ENCODE measurements at places on chromosomes 7 and 10. TPM values are rescaled to one million over a fixed set of nuclear protein-coding genes. Genes with fewer than 3 reads are reported as not detected.

Gene FAM25G
- total RNA-seq, result 0.98 TPM

Gene SHOC2
- 79.1 TPM for total RNA-seq

DNA sequence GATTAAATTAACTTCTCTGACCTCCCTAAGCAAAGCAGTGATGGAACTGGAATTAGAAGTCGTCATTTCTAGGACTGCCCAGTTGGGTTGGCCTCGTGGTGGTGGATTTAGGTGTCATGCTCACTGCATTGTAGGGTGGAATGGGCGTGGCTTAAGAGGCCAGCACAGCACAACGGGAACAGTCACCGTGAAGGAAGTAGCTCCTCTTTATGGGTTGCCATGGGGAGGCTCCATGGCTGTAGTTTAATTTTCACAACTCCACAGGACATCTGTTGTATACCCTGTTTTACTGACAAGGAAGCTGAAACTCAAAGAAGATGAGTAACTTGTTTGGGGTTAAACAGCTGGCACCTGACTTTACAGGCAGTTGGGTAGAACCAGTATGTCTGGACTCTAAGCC lies 208.3 kb downstream of the CELF2 start:
- H3K36me3 ChIP-seq, result no peaks in the 10 kb centered on the region
- H3K27me3 ChIP-seq, result no peaks in the 10 kb centered on the region
- peak overlapping the region; percentile 32 for H3K27ac ChIP-seq
- H3K4me1 ChIP-seq, result peaks cover 14% of the 10 kb centered on the region
- H3K4me3 ChIP-seq, result no peak overlapping the region

DNA sequence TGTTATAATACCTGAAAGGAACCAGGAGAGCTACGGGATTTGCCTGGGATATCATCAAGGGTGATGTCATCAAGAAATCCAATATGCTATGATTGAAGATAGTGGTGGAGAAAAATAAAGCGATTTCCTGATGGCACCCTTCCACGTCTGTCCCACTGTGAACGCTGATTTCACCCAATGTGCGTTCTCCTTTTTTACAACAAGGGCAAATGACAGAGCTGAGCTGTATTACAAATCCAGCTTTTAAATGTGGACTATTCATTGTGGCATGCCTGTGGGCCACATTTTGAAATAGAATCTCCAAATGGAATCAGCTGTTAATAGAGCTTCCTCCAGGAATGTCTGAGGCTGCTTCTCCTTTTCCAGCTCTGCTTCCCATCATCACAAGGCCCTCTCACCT lies 23.3 kb downstream of the SLC13A4 start:
- H3K36me3 ChIP-seq, result no peaks in the 10 kb centered on the region
- no peaks in the 10 kb centered on the region for H3K27me3 ChIP-seq
- no peaks in the 10 kb centered on the region for H3K4me1 ChIP-seq
- H3K4me3 ChIP-seq, result no peak overlapping the region
- H3K27ac ChIP-seq, result no peak overlapping the region

- H3K4me3 ChIP-seq, result no peak overlapping the region
- peaks cover 2% of the 10 kb centered on the region for H3K4me1 ChIP-seq
- H3K27me3 ChIP-seq, result no peaks in the 10 kb centered on the region
- no peaks in the 10 kb centered on the region for H3K36me3 ChIP-seq
Measured at GRCh38 chr7:30543813-30544525, 39.3 kb upstream of the GGCT start.

- H3K36me3 ChIP-seq, result no peaks in the 10 kb centered on the region
- no peak for DNase-seq
- no peak overlapping the region for H3K4me3 ChIP-seq
- H3K27ac ChIP-seq, result no peak overlapping the region
- H3K27me3 ChIP-seq, result no peaks in the 10 kb centered on the region
Measured at GRCh38 chr10:118032564-118032963, 14.2 kb downstream of the RAB11FIP2 start.

DNA sequence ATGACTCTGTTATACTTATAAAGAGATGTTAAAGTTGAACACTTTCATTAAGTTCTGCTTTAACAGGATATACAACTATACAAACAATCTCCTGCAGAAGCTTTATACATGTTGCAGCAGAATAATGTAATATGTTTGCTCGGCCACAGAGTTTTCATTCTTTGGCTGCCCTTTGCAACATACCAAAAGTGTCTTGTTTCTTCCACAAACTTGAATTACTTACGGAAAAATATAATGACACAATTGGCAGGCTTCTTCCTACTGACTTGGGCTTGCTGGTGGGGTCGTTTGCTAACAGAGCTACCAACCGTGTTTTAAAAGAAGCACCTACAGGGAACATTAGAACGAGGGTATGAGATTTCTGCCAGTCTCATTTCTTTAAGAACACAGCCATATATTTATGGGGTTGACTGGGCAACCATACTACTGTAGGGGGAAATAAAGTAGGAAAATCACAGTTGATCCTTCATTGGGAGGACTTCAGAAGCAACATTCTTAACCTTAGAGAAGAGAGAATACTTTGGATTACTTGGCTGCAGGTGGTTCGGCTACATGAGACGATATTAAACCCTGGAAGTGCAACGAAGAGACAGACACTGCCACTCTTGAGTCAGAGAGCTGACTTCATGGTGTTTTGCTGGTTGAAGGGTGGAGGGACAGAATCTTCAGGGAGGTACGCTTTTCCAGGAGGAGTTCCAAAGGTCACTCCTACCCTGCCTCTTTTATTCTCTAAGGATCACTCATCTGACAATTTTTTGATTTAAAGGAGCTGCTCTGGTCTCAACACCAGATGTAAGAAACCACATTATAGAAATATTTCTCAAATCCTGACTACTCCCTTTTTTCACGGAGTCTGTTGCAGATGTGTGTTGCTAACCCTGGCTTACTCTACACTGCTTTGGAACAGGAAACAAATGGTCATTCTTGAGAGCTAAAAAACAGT lies 123.9 kb downstream of the SEMA3C start:
- no peak for DNase-seq
- H3K27ac ChIP-seq, result no peak overlapping the region
- no peaks in the 10 kb centered on the region for H3K4me1 ChIP-seq
- no peaks in the 10 kb centered on the region for H3K36me3 ChIP-seq
- no peaks in the 10 kb centered on the region for H3K27me3 ChIP-seq

Gene CALHM3
- not detected for total RNA-seq

GRCh38 chr7:24908166-24908565 lies 71.8 kb downstream of the OSBPL3 start:
- H3K27me3 ChIP-seq, result no peaks in the 10 kb centered on the region
- no peak for DNase-seq
- H3K4me1 ChIP-seq, result no peaks in the 10 kb centered on the region
- no peaks in the 10 kb centered on the region for H3K36me3 ChIP-seq
- H3K4me3 ChIP-seq, result no peak overlapping the region

Gene SNX10
- total RNA-seq, result 4.9 TPM

DNA sequence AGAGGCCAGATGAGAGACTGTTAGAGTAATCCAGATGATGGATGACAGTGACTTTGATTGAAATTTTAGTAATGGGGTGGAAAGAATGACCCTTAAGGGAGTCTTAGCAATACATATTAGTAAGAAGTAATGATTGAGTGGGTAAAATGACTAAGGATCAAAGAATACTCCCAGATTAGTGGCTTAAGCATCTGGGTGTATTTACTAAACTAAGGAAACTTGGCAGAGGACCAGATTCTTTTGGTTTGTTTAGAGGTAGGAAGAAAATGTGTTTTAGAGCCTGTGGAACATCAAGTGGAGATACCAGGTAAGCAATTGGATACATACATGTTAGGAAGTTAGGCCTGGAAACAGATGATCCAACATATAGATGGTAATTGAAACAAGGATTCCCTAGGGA lies 58.8 kb upstream of the ADRA2A start:
- no peaks in the 10 kb centered on the region for H3K4me1 ChIP-seq
- no peak for DNase-seq
- H3K27ac ChIP-seq, result no peak overlapping the region
- no peaks in the 10 kb centered on the region for H3K36me3 ChIP-seq
- H3K4me3 ChIP-seq, result no peak overlapping the region
- H3K27me3 ChIP-seq, result no peaks in the 10 kb centered on the region

GRCh38 chr10:84499846-84500245 lies 171.5 kb downstream of the CCSER2 start:
- H3K4me1 ChIP-seq, result no peaks in the 10 kb centered on the region
- H3K27me3 ChIP-seq, result no peaks in the 10 kb centered on the region
- H3K27ac ChIP-seq, result no peak overlapping the region
- no peak for DNase-seq

Gene FXYD4
- 0.98 TPM for total RNA-seq

- no peak overlapping the region for H3K27ac ChIP-seq
- no peaks in the 10 kb centered on the region for H3K4me1 ChIP-seq
- DNase-seq, result no peak
- H3K36me3 ChIP-seq, result no peaks in the 10 kb centered on the region
- H3K4me3 ChIP-seq, result no peak overlapping the region
- no peaks in the 10 kb centered on the region for H3K27me3 ChIP-seq
Measured at GRCh38 chr7:69661342-69661741, 63.1 kb downstream of the AUTS2 start.

Gene MTERF1
- 14.8 TPM for total RNA-seq

- no peaks in the 10 kb centered on the region for H3K4me1 ChIP-seq
- peak; percentile 19 for DNase-seq
- no peak within 1 kb of the TSS for H3K27ac ChIP-seq
Measured at GRCh38 chr10:86958116-86958900, at the start of gene SNCG. TSS of gene SNCG (plus strand) at chr10:86958599. CDS start at chr10:86958698, 99 bp downstream.

- DNase-seq, result peak; percentile 19
- no peaks in the 10 kb centered on the region for H3K27me3 ChIP-seq
- H3K27ac ChIP-seq, result peak overlapping the region; percentile 1
- H3K4me3 ChIP-seq, result no peak overlapping the region
- peaks cover 9% of the 10 kb centered on the region for H3K4me1 ChIP-seq
- H3K36me3 ChIP-seq, result no peaks in the 10 kb centered on the region
Measured at GRCh38 chr10:48606530-48607355, 1.9 kb upstream of the ARHGAP22 start.

Gene RNF32
- 2.0 TPM for total RNA-seq

DNA sequence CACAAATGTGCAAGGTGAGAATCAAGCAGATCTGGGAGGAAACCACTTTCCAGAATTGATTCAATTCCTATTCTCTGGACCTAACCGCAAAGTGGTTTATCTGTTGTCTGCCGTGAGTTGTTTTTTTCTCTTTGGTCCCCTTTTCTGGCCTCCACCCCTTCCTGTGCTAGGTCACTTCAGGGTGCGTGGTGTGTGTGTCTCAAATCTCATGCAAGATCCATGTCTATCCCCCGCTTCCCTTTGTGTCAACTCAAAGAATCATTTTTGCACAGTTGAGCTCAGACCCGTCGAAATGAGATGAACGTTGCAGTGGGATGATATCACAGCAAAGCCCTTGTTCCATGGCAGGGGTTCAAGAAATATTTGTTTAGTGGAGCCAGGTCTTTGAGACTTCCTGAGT lies 184.5 kb downstream of the GATA3 start:
- H3K27ac ChIP-seq, result no peak overlapping the region
- DNase-seq, result no peak
- no peaks in the 10 kb centered on the region for H3K4me1 ChIP-seq
- H3K27me3 ChIP-seq, result no peaks in the 10 kb centered on the region
- no peaks in the 10 kb centered on the region for H3K36me3 ChIP-seq

- H3K36me3 ChIP-seq, result no peaks in the 10 kb centered on the region
- no peaks in the 10 kb centered on the region for H3K4me1 ChIP-seq
- no peak for DNase-seq
- H3K4me3 ChIP-seq, result no peak overlapping the region
Measured at GRCh38 chr7:100221231-100221718, 1.5 kb downstream of the PVRIG start.

Gene ZNF736
- total RNA-seq, result 15.2 TPM

Gene PRR15
- total RNA-seq, result 194 TPM

GRCh38 chr7:12456506-12456905 lies 52.8 kb upstream of the VWDE start:
- H3K4me3 ChIP-seq, result no peak overlapping the region
- no peaks in the 10 kb centered on the region for H3K4me1 ChIP-seq
- no peaks in the 10 kb centered on the region for H3K36me3 ChIP-seq
- no peak overlapping the region for H3K27ac ChIP-seq
- DNase-seq, result no peak

Gene FLNC
- 88.6 TPM for total RNA-seq

Gene TCAF1
- total RNA-seq, result 39.5 TPM

DNA sequence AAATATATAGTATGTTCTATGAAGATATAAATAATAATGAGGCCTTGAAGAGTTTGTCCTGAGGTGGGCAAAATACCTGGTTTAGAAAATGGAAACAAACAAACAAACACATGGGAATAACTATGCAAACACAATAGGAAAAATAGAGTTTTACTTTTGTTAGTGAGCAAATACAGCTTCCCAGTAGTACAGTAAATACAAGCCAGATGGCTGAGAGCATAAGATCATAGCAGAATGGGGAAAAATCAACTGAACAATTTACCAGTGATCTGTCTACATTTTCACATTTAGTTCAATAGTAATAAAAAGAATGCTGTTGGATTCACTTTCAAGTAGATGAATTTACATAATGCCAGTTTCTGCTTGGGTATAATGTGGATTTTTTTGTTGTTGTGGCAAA lies 45.1 kb downstream of the ADD3 start:
- peaks cover 2% of the 10 kb centered on the region for H3K4me1 ChIP-seq
- H3K36me3 ChIP-seq, result no peaks in the 10 kb centered on the region

Gene ZNF862
- 8.8 TPM for total RNA-seq

DNA sequence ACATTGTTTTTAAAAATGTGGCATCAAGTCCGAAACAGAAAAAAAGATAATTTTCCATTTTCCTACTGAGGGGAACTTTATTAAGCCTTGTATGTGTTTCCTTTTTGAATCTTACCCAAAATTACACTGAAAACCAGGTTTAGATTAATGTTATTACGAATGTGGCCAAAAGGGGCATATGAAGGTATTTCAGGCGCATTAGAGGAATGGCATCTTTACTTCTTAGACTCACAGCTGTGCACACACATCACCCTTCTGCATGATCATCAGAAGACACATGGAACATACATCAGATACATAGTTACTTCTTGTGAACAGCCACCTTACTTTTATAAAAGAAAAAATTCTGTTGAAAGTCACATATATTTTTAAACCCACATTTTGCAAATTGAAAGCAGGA lies 58.6 kb upstream of the ZPBP start:
- H3K4me1 ChIP-seq, result no peaks in the 10 kb centered on the region
- H3K4me3 ChIP-seq, result no peak overlapping the region
- no peaks in the 10 kb centered on the region for H3K36me3 ChIP-seq
- no peak for DNase-seq

DNA sequence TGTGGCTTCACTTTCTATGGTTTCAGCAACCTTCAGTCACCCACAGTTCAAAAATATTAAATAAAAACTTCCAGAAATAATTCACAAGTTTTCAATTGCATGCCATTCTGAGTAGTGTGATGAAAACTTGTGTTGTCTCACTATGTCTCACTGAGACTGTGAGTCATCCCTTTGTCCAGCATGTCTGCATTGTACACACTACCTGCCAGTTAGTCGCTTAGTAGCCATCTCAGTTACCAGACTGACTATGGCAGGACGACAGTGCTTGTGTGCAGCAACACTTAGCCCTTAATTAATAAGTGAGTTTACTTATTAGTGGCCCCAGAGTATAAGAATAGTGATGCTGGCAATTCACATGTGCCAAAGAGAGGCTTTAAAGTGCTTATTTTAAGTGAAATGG lies 22.5 kb downstream of the CCDC186 start:
- H3K4me3 ChIP-seq, result no peak overlapping the region
- no peaks in the 10 kb centered on the region for H3K27me3 ChIP-seq
- H3K4me1 ChIP-seq, result no peaks in the 10 kb centered on the region
- no peak overlapping the region for H3K27ac ChIP-seq
- DNase-seq, result no peak

Gene ATP6V0A4
- not detected for total RNA-seq

Gene ATOH7
- total RNA-seq, result 0.17 TPM
